ENCODE measurements at places on chromosomes 6 and 20.
A peak's percentile ranks its signal among the peaks of the same experiment; 100 is the strongest.

- DNase-seq: no peak
Observed at GRCh38 chr6:47631797-47632196, 66.6 kb upstream of the ADGRF4 start.

GRCh38 chr6:30327232-30327746, 562 bp downstream of the TRIM39 start:
- DNase-seq: no peak

GRCh38 chr6:90264561-90264960, 32.1 kb downstream of the BACH2 start:
- DNase-seq: no peak

DNA sequence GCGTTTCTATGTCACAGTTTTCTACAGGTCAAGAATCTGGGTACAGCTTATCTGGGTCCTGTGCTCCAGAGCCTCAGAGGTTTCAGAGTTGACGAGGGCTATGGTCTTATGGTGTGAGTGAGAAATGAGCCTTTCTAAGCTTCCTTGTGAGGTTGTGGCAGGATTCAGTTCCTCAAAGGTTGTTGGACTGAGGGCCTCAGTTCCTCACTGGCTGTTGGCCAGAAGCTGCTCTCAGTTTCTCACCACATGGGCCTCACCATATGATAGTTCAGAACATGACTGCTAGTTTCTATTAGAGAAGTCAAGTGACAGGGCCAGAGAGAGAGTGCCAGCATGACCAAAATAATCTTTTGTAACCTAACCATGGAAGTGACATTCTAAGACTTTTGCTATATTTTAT, 96.1 kb downstream of the NUS1 start:
- DNase-seq: no peak

DNA sequence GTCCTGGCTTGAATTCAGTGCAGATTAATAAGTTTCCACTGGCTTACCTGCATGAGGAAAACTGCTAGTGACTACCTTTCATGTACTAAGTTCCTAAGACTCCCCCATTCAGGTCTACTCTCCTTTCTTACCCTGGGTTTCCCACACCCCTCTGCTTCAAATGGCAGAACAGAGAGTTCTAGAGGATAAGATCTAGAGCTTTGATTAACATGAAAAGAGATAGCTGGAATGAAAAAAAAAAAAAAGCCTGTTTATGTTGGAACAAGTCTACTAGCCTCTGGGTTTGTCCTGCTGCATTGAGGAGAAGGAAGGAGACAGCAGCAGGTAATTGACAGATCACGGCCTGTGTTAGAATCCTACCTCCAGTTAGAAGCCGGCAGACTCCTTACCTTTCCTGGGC, 201.4 kb upstream of the SOX4 start:
- no peak for DNase-seq

DNA sequence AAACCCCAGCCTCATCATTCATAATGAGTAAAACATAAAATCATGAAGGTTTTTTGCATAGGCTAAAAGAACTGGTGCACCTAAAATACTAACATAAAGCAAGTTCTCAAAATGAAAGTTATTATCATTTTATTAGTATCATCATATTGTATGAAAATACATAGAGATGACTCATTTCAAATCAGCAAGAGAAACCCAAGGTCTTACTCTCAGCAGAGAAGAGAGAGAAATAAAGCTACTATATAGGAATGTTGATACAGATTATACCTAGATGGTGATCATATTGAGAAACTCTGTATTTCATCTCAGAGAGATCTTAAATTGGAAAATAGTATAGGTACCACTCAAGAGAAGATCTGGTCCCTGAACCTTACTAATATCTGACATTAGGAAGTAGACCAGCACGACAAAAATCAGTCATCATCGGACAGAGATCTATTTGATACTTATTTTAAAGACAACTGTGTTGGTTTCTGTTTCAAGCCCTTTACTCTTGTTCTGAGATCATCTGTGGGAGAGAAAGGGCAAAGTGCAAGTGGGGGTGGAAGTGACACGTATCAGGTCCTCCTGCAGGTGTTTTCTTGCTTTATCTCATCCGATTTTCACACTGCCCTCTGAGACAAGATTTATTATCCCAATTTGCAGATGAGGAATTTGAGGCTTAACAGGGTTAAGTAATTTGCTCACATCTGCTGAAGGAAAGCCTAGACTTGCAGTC, 532.3 kb downstream of the MAFB start:
- no peak for DNase-seq

DNA sequence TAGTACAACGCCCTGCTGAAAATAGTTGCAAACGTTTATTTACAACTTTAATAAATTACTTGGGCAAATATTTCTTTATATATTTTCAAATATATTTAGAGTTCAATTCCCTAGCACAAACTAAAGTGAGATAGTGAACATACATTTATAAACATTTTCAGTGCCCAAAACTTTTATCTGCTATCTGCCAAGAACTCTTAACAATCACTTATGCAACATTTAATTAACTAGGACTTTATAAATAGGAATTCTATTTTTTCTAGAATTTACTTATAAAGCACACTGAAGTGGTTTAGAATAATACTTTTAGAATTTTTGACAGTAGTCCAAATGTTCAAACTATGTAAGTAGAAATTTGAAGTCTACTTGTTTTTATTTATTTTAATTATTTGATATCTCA, 452.6 kb upstream of the RGS17 start:
- DNase-seq: no peak

- DNase-seq: no peak
Observed at GRCh38 chr20:64058536-64058935, 4.5 kb upstream of the TCEA2 start.

DNA sequence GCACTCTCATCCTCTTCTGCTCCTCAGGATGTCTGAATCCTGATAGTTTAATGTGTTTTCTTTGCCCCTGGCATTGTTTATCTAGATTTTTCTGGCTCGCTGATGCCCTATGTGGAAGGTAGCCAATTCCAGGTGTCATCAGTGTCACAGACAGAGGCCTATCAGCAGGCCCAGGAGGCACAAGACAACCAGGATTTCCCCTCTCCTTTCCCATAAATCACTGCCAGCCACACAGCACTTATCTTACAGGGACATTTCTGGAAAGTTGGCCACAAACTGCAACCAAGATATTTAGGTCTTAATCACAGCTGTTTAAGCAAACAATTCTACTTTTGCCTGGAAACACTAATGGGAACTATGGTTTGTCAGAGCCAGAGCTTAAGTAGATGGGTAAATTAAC, 28.1 kb downstream of the ADGRF5 start:
- DNase-seq: no peak

DNA sequence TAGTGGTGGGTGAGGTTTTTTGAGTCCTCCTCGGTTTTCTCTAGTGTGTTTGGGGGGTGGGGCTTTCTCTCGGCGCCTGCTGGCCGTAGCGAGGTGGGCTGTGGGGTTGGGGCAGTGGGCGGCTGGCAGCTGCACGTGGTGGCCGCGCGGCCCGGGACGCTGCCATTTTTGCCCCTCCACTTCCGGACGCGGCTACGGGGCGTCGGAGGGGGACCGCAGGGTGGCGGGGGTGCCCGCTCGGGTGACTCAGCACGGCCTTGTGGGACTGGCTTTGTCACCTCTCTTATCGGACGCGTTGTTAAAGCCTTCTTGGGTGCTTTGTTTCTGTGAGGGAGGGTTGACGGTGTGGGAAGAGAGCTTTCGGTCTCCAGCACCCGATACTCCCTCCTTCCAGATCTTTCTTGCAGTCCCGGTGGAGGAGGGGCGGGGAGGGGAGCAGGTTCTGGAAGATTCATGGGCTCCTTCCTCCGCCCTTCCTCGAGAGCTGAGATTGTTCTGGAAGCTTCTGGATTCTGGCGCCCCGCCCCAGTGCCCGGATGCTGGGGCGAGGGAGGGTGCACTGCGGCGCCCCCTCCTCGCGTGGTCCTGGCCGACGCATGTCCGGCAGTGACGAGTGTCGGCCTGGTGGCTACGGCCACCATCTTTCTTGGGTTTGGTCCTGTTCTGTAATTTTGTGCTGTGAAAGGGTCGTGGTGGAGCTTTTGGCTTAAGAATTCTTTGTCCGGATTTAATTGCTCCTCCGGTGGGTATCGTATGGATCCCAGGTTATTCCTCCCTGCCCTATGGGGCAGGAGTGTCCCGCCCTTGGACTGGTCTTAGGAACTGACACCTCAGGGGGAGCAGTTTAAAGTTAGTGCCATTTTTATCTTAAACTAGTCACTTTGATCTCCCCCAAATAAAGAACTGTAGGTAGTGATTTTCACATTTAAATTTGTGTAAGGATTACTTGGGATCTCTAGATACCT, 719 bp downstream of the HSP90AB1 start:
- DNase-seq: peak; percentile 79

- peak; percentile 60 for DNase-seq
Observed at GRCh38 chr20:15654208-15654649, 919.0 kb downstream of the KIF16B start.

DNA sequence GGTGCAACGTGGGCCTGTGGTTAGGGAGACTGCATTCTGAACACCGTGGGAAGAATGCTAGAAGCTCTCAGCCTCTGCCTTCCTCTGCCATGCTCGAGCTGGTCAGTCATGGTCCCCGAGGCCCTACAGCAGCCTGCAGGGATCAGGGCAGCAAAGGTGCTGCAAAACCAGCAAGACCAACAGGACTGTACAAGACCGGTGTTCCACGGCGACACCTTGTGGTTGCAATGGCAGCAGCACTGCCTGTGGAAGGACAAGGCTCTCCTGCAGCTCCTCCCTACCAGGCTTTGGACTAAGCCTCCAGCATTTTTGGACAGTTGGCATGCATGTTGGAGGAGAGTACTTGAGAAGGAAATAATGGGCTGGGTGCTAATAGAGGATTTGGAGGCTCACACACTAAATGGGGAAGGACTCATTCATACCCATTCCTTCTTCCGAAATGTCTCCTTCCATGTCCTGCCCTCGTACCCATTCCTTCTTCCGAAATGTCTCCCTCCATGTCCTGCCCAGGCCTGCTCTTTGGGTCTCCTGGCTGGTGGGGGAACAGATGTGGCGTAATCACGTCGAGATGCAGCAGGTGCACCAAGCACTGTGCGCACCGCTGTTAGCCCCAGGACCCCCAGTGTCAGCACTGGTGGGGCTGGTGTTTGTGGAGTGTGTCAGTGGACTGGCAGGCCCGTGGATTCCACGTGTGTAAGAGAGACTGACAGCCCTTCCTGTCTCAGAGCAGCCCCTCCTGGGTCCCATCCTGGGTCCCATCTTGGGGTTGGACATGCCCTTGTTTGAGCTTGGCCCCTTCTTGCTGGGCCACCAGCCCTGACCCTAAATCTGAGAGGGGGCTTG, 18.6 kb upstream of the MYT1 start:
- no peak for DNase-seq

DNA sequence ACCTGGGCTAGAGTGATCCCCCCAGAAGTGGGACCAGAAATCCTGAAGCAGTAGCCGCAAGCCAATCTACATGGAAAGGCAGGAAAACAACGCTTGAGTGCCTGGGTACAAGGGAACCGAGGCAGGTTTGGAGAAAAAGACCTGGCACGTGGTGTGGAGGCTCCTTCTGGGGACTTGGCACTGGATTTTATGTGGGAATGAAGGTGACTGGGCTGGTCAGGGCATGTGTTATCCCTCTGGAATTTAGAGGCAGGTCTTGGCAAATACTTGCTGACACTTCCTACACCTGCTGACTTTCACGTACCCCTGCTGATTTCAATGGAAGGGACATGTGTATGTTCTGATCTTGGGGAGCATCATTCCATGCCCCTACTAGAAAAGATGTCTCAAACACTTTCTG, 25.0 kb upstream of the FAM217A start:
- DNase-seq: no peak

- no peak for DNase-seq
Observed at GRCh38 chr6:54618572-54618971, 228.0 kb upstream of the FAM83B start.

GRCh38 chr6:111765763-111766162, 107.5 kb downstream of the FYN start:
- no peak for DNase-seq

GRCh38 chr6:157424491-157425020, 43.6 kb downstream of the ZDHHC14 start:
- no peak for DNase-seq

DNA sequence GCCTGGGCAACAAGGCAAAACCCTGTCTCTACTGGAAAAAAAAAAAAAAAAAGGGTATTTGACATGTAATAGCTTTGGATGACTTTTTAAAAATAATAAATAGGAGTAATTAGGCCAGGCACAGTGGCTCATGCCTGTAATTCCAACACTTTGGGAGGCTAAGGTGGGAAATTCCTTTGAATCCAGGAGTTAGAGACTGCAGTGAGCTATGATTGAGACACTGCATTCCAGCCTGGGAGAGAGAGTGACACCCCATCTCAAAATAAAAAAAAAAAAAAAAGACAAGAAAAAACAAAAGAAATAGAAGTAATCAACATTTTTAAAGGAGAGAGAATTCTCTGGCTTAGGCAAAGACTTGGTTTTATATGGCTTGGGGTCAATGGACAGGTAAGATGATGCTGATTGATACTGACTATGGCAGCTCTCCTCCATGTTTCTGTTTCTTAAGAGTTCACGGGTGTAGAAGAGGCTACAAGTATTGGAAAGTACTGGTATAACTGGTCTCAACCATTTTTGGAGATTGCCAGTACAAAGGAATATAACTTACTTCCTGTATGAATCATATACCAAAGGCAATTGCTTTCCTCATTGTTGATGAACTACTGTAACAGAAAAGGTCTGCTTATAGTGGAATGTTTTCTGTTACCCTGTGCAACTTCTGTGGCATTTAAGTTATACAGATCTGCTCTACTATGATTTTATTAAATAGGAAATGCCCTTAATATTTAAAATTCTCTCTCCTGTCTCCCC, 10.1 kb downstream of the MAP3K5 start:
- DNase-seq: no peak

DNA sequence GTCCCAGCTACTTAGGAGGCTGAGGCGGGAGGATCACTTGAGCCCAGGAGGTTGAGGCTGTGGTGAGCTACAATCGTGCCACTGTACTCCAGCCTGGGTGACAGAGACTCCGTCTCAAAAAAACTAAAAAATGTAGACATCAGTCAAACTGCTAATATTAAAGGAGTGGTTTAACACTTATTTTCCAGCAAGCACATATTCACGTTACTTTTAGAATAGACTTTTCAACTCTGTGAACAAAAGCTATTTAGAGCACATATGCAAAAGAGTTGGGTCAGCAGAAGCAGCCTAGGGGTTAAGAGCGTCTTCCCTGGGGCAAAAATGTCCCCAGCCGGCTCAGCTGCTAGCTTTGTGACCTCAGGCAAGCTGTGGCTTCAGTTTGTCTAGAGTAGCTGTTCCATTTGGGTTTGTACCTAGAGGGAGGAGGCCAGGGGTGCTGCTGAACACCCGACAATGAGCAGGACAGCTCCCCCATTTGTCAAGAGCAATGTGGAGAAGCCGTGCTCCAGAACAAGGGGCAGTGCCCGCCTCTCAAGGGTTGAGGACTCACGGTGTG, 62.5 kb upstream of the PTGIS start:
- no peak for DNase-seq

GRCh38 chr20:4350096-4350495, 334.7 kb upstream of the RNF24 start:
- DNase-seq: no peak

- no peak for DNase-seq
Observed at GRCh38 chr6:111939902-111940301, 66.7 kb upstream of the FYN start.

GRCh38 chr6:304833-305370, 12.6 kb downstream of the DUSP22 start:
- DNase-seq: no peak

Data from putamen (tissue), 1 donor.